Fibroblast of skin of back (primary cell): ENCODE measurements at places on chromosomes 5 and 9.

DNA sequence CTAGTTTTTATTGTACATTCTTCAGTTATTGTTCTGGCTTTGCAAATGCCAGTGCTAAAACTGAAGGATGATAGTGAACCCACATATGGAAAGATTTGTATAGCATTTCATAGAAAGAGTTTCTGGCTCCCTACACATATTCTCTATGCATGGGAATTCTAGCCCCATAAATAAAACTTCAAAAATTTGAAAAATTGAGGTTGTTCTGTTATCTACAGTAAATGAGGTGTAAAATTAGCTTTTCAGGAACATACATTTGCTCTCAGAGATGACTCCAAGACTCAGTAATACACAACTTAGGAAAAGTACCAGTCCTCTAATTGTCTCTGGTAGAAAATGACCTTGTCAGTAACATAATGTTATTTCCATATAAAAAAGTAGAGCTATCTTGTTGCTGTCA, 80.2 kb upstream of the DPYSL3 start:
- DNase-seq: no peak

- no peak for DNase-seq
These were observed 157.2 kb upstream of the ISL1 start for GRCh38 chr5:51225789-51226742.

- DNase-seq: no peak
These were observed 21.8 kb downstream of the TNIP1 start for GRCh38 chr5:151058891-151059489.

- DNase-seq: no peak
These were observed 126.5 kb downstream of the MAST4 start for GRCh38 chr5:66722686-66723085.

- DNase-seq: no peak
These were observed 1076.7 kb downstream of the NR2F1-AS1 start for GRCh38 chr5:92504346-92504745.

- DNase-seq: no peak
These were observed 97.5 kb upstream of the RPS23 start for GRCh38 chr5:82375488-82376244.

DNA sequence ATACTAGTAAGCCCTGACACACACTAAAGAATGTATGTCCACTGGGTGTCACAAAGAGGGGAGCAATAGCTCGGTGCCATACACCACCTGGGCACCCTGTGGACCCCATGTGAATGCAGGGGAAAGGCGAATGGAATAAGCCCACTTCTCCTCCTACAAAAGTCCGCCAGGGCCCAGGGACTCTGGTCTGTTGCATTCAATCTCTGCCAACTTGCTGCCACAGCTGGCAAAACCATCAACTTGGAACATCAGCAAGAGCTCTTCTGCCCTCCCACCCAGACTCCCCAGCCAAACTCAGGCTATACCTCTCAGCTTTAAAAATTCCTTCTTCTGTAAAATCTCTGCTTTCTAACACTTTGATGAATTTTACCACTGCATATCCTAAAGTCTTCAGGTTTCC, 54.5 kb downstream of the PFDN1 start:
- no peak for DNase-seq
